ENCODE measurements at places on chromosomes 6 and 20. TPM values are rescaled to one million over a fixed set of nuclear protein-coding genes. Genes with fewer than 3 reads are reported as not detected.

PRPH2 gene
- total RNA-seq, result 0.60 TPM

GJE1 gene
- not detected for total RNA-seq

PI3 gene
- not detected for total RNA-seq

NTSR1 gene
- under 0.01 TPM for total RNA-seq

ELOVL4 gene
- total RNA-seq, result under 0.01 TPM

GPRC6A gene
- not detected for total RNA-seq

TSBP1 gene
- total RNA-seq, result not detected

PROKR2 gene
- total RNA-seq, result not detected

PDRG1 gene
- total RNA-seq, result 4.6 TPM

TMEM244 gene
- not detected for total RNA-seq

EEF1A2 gene
- 14.8 TPM for total RNA-seq

SLC26A8 gene
- not detected for total RNA-seq

TGM3 gene
- not detected for total RNA-seq

MOG gene
- not detected for total RNA-seq

SLC32A1 gene
- not detected for total RNA-seq

CPXM1 gene
- 0.22 TPM for total RNA-seq

ANKEF1 gene
- total RNA-seq, result 0.65 TPM

GPLD1 gene
- total RNA-seq, result under 0.01 TPM

CRISP3 gene
- total RNA-seq, result not detected

BMP6 gene
- total RNA-seq, result 90.2 TPM

OR10C1 gene
- not detected for total RNA-seq

CCND3 gene
- total RNA-seq, result 37.9 TPM

HSPA1L gene
- total RNA-seq, result 0.87 TPM

LY6G6D gene
- total RNA-seq, result not detected

BPIFB4 gene
- total RNA-seq, result not detected

MCM9 gene
- total RNA-seq, result 11.7 TPM

KCNB1 gene
- under 0.01 TPM for total RNA-seq

GLP1R gene
- total RNA-seq, result not detected

ZHX3 gene
- 6.5 TPM for total RNA-seq

BANF2 gene
- not detected for total RNA-seq

LY86 gene
- not detected for total RNA-seq

POPDC3 gene
- 0.87 TPM for total RNA-seq

ZNF311 gene
- total RNA-seq, result 0.22 TPM

QRSL1 gene
- total RNA-seq, result 7.3 TPM

VWA7 gene
- 0.40 TPM for total RNA-seq

CRIP3 gene
- not detected for total RNA-seq

MYLK2 gene
- 18.5 TPM for total RNA-seq

TOX2 gene
- total RNA-seq, result 1.7 TPM

UTRN gene
- total RNA-seq, result 414 TPM

CAPN11 gene
- total RNA-seq, result 0.20 TPM

RSPO3 gene
- total RNA-seq, result not detected

TEAD3 gene
- total RNA-seq, result 0.20 TPM

HLA-DPA1 gene
- 3.0 TPM for total RNA-seq

SLC35B2 gene
- total RNA-seq, result 37.5 TPM

RPP21 gene
- total RNA-seq, result 16.1 TPM

FAM209A gene
- total RNA-seq, result not detected

B3GALT4 gene
- total RNA-seq, result 6.5 TPM

PCED1A gene
- 9.4 TPM for total RNA-seq

HLA-DRB5 gene
- 0.40 TPM for total RNA-seq

OR2B6 gene
- not detected for total RNA-seq

MLIP gene
- total RNA-seq, result 1.1 TPM

TLDC2 gene
- not detected for total RNA-seq

PLCB4 gene
- 2.2 TPM for total RNA-seq
